CD4-positive, alpha-beta T cell treated with Interleukin-2 at 100 ng/mL for 4 hours (primary cell): ENCODE measurements at places on chromosomes 6 and 20.

DNA sequence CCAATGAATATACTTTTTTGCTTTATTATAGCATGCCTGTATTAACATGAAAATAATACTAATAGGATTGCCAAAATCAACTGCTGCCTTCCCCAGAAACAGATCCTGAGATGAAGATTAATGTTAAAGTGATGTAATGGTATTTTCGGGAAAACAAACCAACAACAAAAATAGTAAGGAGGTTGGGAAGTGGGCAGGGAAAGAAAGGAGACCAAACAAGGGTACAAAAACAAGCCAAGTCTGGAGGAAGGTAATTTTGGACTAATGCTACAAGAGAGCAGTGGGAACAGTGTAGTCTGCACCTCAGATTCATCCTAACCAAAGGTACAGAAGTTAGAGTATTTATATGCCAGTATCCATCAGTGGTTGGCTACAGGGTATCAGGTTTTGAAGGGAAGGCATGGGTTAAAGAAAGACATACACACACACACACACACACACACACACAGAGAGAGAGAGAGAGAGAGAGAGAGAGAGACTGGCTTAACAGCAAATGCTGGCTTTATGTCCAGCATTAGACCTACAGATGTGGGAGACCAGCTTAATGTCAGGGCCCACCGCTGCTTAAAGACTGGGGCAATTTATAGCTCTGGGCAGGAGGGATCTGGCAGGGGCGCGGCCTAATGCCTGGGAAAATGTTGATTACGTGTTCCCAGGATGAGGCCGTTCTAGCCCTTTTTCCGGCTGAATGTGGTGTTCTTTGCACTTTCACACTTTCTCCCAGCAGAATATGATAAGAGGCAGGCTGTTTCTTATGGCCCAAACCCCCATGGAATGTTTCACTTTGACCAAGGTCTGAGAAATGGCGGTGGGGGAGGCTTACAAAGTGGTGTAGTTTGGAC, 3.8 kb upstream of the SLC17A1 start:
- no peak for DNase-seq

DNA sequence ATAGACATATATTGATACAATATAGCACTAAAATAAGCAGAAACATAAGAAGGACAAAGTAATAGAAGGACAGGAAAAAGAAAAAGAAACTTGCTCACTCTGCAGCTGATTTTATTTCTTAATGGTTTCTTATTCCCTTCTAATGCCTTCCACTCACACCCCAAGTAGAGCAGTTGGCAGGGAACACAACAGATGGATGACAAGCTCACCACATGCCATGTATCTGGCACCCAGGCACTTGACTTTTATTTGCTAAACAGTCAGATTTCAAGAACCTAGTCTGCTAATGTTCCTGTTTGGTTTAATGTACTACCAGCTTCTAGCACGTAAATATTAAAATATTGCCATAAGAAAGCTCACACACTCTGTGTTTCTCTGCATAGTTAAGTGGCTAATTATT, 87.1 kb downstream of the COL19A1 start:
- no peak for DNase-seq

GRCh38 chr6:50198245-50198644, 148.5 kb upstream of the DEFB112 start:
- DNase-seq = no peak

DNA sequence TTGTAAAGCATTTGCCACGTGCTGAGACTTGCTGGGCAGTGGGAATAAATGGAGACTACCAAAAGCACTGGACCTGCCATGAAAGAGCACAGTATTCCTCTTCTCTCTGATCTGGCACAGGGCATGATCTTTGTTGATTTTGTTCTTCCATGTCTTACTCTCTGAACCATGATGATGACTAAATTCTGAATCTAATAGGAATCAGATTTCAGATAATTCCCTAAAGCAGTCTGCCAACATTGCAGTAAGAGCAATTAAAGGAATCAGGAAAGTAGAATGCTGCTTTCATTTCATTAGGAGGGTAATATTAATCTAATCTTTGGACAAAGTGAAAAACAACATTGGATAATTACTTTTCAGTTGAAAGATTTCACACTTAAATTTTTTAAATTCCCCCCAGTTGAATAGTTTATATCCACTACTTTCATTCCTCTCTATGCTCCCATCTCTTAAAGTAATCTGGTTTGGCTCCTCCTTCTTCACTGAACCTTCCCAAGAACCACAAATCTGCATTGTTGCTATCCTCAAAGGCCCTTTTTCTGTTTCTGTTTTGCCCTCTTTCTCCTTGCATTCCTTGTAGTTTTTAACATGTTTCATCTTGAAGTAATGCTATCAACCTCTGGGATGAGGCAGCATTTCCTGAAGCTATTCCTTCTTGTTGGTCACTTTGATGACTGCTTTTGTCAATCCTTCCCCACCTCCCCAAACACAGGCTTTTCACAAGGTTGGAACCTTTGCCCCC, 243.2 kb upstream of the TENT5A start:
- DNase-seq = no peak

DNA sequence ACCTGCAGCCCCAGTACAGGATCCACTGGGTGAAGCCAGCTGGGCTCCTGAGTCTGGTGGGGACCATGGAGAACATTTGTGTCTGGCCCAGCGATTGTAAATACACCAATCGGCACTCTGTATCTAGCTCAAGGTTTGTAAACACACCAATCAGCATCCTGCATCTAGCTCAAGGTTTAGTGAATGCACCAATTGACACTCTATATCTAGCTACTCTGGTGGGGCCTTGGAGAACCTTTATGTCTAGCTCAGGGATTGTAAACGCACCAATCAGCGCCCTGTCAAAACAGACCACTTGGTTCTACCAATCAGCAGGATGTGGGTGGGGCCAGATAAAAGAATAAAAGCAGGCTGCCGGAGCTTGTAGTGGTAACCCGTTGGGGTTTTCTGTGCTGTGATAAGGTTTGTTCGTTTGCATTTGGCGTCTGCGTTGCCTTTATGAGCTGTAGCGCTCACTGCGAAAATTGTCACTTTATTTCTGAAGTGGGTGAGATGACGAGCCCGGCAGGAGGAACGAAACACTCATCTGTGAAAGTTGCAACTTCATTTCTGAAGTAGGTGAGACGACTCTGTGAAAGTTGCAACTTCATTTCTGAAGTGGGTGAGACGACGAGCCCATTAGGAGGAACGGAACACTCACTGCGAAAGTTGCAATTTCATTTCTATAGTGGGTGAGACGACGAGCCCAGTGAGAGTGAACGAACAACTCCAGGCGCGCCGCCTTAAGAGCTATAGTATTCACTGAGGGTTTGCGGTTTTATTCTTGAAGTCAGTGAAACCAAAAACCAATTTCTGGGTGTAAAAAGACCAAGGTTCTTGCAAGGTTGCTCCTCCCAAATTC, 31.1 kb downstream of the SERPINB6 start:
- DNase-seq = peak; percentile 92
